ENCODE measurements at places on chromosomes 2 and 18.

DNA sequence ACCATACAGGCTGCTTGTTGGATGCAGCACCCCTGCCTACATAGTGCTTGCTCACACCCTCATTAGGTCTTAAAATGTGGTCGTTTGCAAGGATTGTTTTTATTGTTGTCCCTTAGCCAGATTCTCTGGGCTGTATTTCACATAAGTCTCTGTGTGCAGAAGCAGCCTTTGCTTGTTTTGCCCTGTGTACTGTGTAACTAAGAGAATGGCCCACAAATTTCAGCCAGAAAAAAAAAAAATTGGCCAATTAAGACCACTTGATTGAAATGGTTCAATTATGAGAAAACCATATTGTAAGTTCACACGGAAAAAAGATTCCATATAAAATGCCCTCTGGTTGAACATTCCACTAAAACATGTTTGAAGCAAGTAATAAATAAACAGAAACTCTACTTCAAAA lies 377.1 kb upstream of the SOX11 start:
- DNase-seq = no peak

GRCh38 chr2:204869132-204869823 lies 324.0 kb downstream of the PARD3B start:
- DNase-seq = no peak

DNA sequence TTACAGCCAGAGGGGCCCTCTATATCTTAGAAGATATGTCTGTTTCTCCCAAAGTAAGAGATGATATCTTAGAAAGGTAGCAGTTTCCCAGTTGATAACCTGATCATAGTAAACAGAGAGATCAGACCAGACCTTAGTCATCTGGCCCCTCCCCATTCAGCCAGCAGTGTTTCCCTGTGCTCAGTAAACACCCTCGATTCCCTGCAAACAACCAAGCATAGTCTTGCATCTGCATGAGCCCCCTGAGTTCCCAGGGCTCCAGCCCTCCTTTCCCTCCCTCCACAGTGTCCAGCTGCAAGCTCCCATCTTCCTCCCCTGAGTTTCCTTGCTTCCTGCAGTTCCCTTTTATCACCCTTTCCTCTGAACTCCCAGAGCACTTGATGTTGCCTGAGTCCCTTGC lies 20.3 kb downstream of the NRP2 start:
- no peak for DNase-seq

DNA sequence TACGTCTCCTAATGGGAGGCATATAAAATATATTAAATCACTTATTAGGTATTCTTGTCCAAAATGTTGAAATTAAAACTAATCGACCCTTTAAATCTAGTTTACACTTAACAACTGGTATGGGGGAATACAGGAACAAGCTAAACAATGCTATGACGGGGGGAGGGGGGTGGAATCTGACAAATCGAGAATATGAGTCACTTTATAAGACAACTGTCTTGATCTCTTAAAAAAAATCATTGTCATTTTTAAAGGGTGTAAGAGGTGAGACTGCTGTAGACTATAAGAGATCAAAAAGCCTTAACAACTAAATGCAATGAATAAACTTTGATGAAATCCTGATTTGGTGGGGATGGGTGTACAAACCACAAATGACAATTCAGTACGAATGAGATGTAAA lies 6.0 kb downstream of the MAP3K2 start:
- no peak for DNase-seq

DNA sequence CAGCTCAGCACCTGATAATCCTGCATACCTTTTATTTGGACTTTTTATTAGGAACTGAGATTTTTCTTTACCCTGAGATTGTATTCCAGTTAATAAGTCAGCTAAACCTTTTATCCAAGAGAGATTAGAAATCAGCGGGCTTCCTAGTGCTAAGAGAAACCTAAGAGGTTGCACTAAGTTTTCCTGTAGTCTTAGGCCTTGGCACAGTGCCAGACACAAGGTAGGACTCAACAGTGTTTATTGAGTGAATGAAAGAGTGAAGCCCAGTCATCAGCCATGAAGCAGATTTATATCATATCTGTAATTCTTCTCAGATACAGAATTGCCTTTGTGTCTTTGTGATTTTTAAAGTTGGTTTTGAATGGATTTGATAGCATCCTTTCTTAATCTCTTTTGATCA lies 13.6 kb downstream of the OTX1 start:
- no peak for DNase-seq

DNA sequence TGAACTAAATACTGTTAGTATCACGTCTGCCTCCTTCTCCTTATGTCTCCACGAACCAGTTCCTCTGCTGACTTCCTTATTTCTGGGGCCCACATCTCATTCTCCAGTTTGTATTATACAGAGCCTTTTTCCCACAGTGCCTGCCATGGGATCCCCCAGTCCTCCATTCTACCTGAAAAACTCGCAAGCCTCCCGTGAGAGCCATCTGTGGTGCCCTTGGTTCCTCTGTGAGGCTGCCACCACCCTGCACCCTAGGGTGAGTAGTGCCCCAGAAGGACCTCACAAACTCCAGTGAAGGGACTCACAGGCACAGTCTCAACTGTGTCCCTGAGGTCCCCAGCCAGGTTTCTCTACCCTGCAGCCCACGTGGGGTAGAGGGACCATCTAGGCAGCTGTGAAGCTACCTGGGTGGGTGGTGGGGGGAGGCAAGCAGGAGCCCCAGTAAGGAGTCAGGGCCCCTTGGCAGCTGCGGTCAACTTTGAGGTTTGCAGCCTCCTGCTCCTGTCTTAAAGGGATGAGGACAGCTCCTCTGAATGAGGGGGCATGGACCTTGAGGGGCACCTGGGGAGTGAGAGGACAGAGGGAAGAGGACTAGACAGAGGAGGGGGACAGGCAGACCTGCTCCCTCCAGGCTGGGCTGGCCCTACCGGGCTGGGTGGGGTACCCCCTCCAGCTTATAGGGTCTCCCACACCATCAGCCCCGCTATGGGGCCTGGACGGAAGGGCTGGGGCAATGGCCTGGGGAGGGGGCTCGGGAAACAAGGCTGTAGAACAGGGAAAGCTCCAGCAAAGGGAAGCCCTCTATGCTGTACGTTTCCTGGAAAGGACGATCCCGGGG lies 1.0 kb downstream of the PSTPIP2 start:
- DNase-seq = peak; percentile 45

- no peak for DNase-seq
Measured at GRCh38 chr18:5238371-5238976, 41.4 kb upstream of the AKAIN1 start.

GRCh38 chr2:172287605-172288315 lies 139.6 kb upstream of the ITGA6 start:
- DNase-seq = no peak

DNA sequence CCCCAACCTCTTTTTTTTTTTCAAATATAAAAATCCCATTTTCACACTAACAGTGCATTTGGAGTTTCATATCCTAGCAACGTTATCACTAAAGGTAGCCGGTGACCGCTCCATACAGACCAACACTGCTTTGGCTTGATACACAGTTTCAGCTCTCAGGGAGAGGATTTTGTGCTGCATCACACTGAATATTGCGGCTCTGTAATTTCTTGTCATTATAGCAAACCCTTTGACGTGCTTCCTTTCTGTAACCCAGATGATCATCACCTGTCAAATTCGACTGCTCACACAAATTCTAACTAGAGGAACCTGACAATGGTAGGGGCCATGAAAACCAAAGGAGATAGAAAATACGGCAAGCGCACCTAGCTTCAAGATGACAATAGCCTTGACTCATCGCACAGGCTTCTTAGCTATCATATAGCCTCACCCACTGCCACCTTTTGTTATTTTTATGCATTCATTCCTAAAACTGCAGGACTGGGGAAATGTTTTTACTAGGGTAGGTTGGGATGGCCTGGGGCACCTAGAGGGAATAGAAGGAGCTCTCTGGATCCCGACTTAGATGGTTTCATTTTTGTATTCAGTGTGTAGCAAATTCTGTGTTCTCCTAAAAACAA lies 582.9 kb upstream of the PIK3C3 start:
- DNase-seq = no peak

- DNase-seq = no peak
Measured at GRCh38 chr18:48600456-48601090, 61.7 kb downstream of the CTIF start.

GRCh38 chr2:28282248-28282647 lies 110.4 kb upstream of the FOSL2 start:
- no peak for DNase-seq

DNA sequence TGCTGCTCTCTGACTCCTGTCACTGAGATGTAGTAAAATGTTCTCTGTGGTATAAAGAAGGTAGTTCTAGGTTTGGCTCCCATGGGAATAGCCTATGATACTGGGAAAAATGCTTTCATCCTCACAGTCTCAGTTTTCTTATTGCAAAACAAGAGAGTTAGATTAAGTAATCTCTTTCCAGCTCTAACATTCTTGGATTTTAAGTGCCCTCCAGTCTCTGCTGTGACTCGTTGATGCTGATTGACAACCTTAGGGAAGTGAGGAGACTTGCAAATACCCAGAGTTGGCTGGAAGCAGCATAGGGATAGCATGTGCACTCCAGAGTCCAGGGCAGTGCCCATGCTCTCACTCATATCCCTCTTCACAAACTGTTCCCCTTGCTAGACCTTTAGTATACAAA lies 534.9 kb downstream of the SLC4A3 start:
- DNase-seq = no peak

GRCh38 chr2:213740453-213740852 lies 456.2 kb downstream of the SPAG16 start:
- no peak for DNase-seq

DNA sequence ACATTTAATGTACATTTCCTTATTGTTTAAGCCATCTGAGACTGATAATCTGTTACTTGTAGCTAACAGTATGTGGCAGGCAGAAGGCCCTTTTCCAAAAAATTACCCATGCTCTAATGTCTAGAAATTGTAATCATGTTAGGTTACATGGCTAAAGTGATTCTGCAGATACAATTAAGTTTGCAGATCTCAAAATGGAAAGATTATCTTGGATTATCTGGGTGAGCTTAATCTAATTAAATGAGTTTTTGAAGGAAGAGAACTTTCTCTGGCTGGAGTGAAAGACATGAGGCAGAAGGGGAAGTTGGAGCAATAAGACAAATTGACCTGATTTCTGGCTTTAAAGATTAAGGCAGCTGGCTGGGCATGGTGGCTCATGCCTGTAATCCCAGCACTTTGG lies 76.3 kb downstream of the MBD2 start:
- DNase-seq = no peak

All from GDM1 (cell line).